Liver (tissue), 10 donors: ENCODE measurements at places on chromosomes 6 and 20.

DNA sequence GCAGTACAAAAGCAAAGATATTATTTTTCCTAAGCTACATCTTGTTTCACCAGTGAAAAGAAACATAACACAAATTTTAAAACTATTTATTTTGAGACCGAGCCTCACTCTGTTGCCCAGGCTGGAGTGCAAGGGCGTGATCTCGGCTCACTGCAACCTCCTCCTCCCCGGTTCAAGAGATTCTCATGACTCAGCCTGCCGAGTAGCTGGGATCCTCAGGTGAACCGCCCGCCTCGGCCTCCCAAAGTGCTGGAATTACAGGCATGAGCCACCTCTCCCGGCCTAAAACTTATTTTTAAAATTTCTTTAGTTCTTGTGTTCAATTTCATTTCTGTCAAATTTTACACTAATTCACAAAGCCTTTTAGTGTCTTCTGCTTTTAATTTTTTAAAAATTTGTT is 5.9 kb downstream of the SRSF12 start:
- no peaks in the 10 kb centered on the region for H3K36me3 ChIP-seq
- no peak for DNase-seq
- no peak overlapping the region for H3K27ac ChIP-seq
- H3K27me3 ChIP-seq = no peaks in the 10 kb centered on the region

- no peaks in the 10 kb centered on the region for H3K36me3 ChIP-seq
- H3K4me1 ChIP-seq = no peaks in the 10 kb centered on the region
- DNase-seq = no peak
- no peaks in the 10 kb centered on the region for H3K27me3 ChIP-seq
These were observed 213.0 kb downstream of the TFAP2A start for GRCh38 chr6:10201606-10202510.

DNA sequence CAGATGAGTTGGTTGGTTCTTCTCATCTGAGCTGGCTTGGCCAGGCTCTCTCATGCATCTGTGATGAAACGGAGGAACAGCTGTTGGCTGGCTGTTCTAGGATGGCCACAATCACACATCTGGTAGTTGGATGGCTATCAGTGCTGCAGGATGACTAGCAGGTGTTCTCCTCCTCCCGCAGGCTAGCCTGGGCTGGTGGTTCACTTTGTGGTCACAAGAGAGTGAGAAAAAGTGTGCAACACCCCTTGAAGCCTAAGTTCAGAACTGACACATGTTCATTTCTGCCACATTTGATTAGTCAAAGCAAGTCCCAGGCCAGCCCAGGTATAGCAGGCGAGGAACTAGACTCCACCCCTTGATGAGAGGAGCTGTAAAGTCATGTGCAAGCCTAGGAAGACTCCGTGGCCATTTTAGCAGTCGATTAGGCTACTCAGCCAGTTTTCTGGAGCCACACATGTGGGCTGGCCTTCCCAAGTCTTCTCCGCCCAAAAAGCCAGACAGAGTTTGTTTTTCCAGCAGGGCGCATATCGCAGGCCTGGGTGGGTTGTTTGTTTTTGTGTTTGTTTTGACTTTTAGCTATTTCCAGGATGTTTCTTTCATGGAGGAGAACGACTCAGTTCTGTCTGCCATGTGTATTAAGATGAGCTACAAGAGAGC is 120.8 kb downstream of the ISM1 start:
- H3K4me3 ChIP-seq = no peak overlapping the region
- no peaks in the 10 kb centered on the region for H3K4me1 ChIP-seq
- H3K27me3 ChIP-seq = no peaks in the 10 kb centered on the region
- H3K36me3 ChIP-seq = no peaks in the 10 kb centered on the region
- no peak for DNase-seq

GRCh38 chr6:161406646-161407045 is 132.8 kb upstream of the AGPAT4 start:
- H3K27ac ChIP-seq = no peak overlapping the region
- no peak for DNase-seq
- H3K4me1 ChIP-seq = no peaks in the 10 kb centered on the region
- no peak overlapping the region for H3K4me3 ChIP-seq
- H3K27me3 ChIP-seq = no peaks in the 10 kb centered on the region
- H3K36me3 ChIP-seq = no peaks in the 10 kb centered on the region

- no peaks in the 10 kb centered on the region for H3K27me3 ChIP-seq
- H3K4me3 ChIP-seq = peak overlapping the region; percentile 91
- peaks cover 7% of the 10 kb centered on the region for H3K4me1 ChIP-seq
These were observed 712 bp downstream of the DEK start for GRCh38 chr6:18263418-18264218.

DNA sequence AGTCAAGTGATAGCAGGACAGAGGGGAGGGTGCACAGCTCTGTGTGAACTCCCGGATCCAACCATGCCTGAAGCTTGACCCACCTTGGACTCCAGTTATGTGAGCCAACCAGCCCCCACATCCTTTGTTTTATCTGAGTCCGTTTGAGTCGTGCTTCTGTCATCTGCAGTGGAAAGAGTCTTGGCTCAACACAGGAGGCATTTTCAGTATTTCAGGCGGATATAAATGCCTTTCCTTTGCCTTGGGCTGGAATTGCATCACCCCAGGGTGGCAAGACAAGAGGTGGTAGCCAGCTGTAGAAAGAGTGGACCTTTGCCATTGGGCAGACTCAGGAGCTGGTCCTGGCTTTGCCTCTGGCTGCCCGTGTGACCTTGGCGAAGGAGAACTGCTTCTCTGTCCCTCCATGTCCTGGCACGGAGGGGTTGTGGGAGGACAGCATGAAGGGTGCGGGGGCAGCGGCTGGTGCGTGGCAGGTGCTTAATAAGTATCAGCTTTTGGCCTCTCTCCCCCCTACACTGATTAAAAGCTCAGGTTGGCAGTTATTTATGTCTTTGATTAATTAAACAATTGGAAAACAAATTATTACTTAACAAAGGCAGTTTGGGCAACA is 42.6 kb upstream of the APCDD1L start:
- no peaks in the 10 kb centered on the region for H3K27me3 ChIP-seq
- H3K36me3 ChIP-seq = no peaks in the 10 kb centered on the region
- no peak overlapping the region for H3K27ac ChIP-seq
- no peak for DNase-seq
- H3K4me1 ChIP-seq = no peaks in the 10 kb centered on the region

DNA sequence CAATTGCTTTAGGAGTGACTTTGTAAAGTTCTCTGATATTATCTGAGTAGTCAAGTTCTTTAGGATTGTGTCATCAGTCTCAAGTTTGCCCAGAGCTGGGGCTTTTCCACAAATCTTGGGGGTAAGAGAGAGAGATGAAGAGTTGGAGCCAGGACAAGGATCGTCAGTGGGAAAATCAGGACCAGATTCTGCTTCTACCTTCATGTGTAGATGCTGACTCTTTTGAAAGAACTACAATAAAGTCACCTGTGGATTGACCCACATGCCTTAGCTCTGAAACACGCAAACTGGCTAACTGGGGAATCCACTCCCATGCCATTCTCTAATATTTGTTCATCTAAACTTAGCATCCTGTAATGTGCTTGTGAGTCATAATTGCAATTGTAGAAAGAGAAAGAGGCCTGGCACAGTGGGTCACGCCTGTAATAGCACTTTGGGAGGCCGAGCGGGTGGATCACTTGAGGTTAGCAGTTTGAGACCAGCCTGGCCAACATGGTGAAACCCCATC is 15.6 kb upstream of the BICRAL start:
- no peak overlapping the region for H3K27ac ChIP-seq
- H3K27me3 ChIP-seq = no peaks in the 10 kb centered on the region
- DNase-seq = no peak
- no peaks in the 10 kb centered on the region for H3K36me3 ChIP-seq
- no peaks in the 10 kb centered on the region for H3K4me1 ChIP-seq

DNA sequence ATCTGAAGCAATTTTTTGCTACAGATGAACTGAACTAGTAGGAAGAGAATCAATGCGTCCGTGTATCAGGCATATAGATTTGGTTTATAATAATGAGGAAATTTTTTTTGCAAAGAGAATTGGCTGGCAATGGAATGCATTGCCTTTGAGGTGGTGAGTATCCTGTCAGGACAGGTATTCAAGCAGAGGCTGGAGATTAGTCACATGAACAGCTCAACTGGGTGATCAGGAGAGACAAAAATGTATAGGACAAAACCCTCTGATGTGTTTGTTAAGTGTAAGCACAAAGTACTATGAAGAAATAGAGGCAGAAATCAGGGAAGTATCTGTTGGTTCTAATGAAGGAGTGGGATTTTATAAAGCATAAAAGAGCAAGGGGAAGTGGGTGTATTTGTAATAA is 80.5 kb downstream of the ISM1 start:
- H3K36me3 ChIP-seq = no peaks in the 10 kb centered on the region
- no peak overlapping the region for H3K27ac ChIP-seq
- peaks cover 4% of the 10 kb centered on the region for H3K4me1 ChIP-seq
- DNase-seq = no peak

GRCh38 chr20:15578113-15578512 is 995.1 kb downstream of the KIF16B start:
- H3K27ac ChIP-seq = no peak overlapping the region
- no peaks in the 10 kb centered on the region for H3K4me1 ChIP-seq
- DNase-seq = no peak
- H3K36me3 ChIP-seq = no peaks in the 10 kb centered on the region
- H3K27me3 ChIP-seq = no peaks in the 10 kb centered on the region
- no peak overlapping the region for H3K4me3 ChIP-seq

DNA sequence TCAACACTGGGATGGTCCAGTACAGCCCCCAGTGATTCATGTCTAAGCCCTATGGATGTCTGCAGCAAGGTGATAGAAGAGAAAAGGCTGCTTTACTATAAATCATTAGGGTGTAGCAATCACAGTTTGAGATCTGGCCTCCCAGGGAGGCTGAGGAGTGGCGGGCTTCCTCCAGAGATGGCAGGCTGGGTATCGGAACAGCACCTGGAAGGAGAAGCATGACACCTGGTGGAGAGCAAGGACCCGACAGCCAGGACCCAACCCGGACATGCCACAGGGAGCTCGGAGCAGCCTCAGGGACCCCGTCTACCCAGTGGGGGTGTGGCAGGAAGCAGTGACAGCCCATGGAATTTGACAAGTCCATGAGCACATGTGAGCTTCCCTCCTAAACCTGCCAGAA is 114.8 kb upstream of the CD93 start:
- no peak for DNase-seq
- H3K4me1 ChIP-seq = no peaks in the 10 kb centered on the region
- no peak overlapping the region for H3K27ac ChIP-seq

DNA sequence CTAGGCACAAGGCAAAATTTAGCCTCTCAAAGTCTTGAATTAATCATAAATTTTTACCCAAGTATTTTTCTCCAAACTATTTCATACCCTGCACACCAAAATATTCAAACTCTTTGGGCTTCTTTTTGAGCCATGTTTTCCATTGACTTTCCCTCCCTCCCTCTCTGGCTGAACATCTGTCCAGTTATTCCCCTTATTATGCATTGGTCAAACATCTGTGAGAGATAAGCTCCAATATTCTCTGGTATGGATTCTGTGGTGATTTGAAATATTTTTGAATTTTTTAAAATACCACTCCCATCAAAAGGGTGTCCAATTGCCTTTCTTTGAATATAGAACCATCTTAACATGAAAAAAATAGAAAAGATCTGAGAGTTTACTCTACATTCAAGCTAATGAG is 244.2 kb downstream of the RFPL4B start:
- H3K4me1 ChIP-seq = no peaks in the 10 kb centered on the region
- H3K4me3 ChIP-seq = no peak overlapping the region
- no peaks in the 10 kb centered on the region for H3K27me3 ChIP-seq
- peaks cover 1% of the 10 kb centered on the region for H3K36me3 ChIP-seq
- no peak overlapping the region for H3K27ac ChIP-seq

- DNase-seq = no peak
- no peak overlapping the region for H3K4me3 ChIP-seq
- no peaks in the 10 kb centered on the region for H3K27me3 ChIP-seq
- H3K27ac ChIP-seq = no peak overlapping the region
- H3K4me1 ChIP-seq = peaks cover 4% of the 10 kb centered on the region
These were observed 42.9 kb downstream of the C6orf132 start for GRCh38 chr6:42099340-42100028.
